Calu3 (cell line): ENCODE measurements at places on chromosomes 7 and 10.

GRCh38 chr7:28246921-28247461 is 66.4 kb upstream of the JAZF1 start:
- DNase-seq, result no peak

- peak; percentile 12 for DNase-seq
Observed at GRCh38 chr7:127447326-127447945, 54.9 kb upstream of the ZNF800 start.

DNA sequence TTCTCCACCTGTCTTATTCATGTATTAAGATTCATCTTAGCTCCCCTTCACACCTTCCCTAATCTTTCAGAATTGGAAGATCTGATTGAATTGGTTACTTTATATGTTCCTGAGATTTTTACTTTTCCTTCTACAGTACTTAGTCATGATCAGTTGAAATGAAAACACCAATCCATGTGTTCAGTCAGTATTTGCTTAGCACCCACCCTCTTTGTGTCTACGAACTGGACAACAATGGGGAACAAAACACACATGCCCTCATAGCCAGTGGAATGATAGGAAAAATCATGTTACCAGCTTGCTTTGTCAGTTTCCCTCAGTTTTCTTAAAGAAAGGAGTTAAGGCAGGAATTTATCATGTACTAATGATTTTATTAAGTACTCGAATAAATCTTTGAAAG is 2.0 kb downstream of the MASTL start:
- DNase-seq, result no peak

GRCh38 chr10:110504111-110504735 is 6.5 kb downstream of the DUSP5 start:
- no peak for DNase-seq

GRCh38 chr7:39399986-39400385 is 166.2 kb upstream of the YAE1 start:
- no peak for DNase-seq

DNA sequence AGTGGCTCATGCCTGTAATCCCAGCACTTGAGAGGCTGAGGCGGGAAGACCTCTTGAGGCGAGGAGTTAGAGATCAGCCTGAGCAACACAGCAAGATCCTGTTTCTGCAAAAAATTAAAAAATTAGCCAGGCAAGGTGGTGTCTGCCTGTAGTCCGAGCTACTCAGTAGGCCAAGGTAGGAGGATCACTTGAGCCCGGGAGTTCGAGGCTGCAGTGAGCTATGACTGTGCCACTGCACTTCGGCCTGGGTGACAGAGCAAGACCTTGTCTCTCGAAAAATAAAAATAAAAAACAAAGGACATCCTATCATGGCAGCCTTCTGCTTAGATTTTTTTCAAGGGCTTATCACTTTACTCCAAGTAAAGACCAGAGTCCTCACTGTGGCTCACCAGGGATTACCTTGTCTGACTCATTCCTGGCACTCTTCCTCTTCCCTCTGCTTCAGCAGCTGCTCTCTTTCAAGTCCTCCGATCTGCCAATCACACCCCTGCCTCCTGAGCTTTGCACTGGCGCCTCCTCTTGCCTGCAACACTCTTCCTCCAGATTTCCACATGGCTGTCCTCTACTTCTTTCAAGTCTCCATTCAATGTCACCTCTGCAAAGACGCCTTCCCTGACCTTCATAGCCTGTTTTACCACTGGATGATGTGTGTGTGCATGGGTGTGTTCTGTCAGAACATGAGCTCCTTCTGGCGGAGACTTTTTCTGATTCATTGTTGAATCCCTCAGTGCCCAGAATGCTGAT is 7.7 kb downstream of the PRTFDC1 start:
- DNase-seq, result peak; percentile 57

DNA sequence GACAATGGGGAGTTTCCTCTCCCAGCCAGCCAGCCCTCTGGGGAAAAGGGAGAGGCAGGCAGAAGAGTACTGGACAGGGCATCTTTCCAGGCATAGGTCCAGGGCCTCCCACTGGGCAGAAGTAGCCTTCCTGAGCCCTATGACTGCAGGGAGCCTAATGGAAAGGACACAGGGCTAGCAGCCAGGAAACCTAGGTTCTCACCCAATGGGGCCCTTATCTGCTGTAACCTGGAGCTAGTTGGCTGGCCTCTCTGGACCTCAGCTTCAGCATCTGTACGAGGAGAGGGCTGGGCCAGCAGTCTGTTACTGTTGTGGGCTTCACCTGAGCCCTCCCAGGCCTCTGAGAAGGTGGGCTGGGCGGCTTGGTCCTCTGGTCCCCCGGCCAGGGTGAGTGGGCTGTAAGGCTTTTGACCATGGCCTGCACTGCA is 22.4 kb downstream of the LDB3 start:
- DNase-seq, result no peak

DNA sequence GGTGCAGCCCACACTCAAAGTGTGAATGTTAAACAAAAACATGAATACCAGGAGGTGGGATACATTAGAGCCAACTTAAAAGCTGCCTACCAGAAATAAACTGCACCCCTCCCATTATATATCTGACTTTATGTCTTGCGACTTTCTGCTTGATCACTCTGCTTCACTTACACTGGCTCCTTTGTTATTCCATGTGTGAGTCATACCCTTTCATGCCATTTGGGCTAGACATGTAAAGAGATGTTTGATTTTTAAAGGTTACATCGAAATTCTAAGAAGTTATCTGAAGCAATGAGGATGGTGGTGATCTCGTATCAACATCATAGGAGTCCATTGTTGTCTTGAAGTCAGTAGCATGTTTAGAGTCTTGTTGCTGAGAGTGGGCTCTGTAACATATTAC is 31.6 kb upstream of the ETV1 start:
- peak; percentile 37 for DNase-seq

- no peak for DNase-seq
Observed at GRCh38 chr7:40720416-40720815, 585.6 kb downstream of the SUGCT start.

DNA sequence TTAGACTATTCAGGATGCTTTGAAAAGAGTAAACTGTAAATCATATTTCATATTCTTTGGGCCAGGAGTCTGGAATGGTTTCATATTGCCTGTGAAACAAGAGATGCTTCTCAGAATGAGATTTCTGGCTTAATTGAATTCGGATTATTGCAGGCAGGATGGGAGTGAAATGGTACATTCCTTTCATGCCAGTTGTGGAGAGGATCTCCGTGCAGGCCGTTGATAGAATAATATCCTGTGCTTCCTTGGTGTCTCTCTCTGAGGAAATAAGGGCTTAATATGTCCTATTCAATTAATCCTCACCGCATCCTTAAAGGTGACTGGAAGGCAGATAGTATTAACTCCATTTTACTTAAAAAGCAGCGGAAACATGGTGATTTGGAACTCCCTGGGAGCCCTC is 56.6 kb downstream of the CUX1 start:
- no peak for DNase-seq

GRCh38 chr7:142827951-142828500 is 26.9 kb upstream of the EPHB6 start:
- no peak for DNase-seq

- no peak for DNase-seq
Observed at GRCh38 chr10:72309290-72310240, 35.8 kb downstream of the DDIT4 start.

DNA sequence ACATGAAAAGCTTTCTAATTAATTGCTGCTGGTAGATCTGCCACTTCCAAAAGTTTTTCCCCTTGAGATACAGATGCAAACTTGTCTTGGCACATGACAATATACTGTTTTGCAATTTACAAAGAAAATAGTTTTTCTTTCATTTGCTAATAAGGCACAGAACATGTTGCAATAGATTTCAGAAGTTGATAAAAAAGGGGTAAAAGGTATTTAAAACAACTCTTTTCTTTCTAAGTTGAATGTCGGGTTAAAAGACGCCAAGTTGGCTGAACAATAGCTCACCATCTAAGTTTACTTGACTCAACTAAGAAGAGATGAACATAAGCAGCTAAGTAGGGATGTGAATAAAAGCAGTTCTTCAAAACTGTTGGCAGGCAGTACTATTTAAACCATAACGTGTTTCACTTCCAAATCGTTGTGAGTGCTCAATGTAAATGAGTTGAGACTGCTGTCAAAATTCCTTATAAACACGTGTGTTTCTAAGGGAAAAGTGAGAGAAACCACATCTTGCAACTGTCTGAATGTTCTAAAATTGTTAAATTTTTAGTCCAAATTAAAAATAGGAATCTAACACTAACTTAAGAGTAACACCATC is 14.5 kb upstream of the THSD7A start:
- no peak for DNase-seq

GRCh38 chr7:157621131-157621681 is 284.4 kb downstream of the DNAJB6 start:
- no peak for DNase-seq

DNA sequence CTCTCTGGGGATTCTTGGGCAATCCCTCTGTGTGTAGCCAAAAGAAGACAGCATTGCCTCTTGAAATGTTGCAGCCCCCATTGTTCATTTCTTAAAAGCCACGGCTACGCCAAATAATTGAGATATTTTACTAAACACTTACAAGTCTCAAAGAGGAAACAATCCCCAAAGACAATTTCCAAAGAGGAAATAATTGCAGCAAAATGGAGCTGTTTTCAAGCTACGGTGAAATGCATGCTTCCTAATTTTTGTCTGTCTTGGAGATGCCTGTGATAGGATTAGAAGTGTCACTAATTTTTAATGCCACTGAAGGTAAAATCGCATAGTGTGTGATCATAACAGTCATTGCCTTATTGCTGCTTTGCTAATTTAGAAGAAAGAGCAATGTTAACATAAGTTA is 72.9 kb upstream of the NAMPT start:
- DNase-seq, result no peak

DNA sequence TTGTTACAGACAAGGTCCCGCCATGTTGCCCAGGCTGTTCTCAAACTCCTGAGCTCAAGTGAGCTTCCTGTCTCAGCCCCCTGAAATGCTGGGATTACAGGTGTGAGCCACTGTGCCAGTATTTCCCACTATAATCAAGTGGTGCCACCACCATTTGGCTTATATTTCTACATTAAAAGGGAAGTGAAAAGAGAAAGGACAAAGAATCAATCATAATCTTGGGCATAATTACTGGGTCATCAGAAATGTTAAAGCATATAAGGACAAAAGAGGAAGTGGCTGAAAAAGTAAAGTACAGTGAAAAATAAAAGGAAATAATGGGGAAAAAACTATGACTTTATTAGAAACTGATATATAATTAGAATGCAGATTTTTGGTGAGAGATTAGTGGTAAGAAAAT is 25.7 kb upstream of the ENTPD1 start:
- no peak for DNase-seq

DNA sequence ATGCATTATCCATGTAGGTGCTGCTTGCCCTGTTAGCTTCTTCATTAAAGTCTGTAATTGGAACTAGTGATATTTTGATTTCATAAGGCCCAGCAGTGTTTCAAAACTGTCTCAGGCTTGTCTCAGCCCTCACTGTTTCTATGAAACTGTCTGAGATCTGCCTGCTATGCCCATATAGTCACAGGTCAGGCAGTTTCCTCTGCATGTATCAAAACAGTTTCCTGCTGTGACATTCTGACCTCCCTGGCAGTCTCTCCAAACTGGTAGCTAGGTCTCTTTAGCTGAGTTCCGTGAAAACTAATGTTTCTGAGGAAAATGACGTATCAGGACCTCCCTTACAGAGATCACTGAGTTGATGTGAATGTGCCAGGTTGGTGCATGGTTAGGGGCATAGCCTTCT is 18.9 kb upstream of the SEMA3D start:
- DNase-seq, result no peak

GRCh38 chr10:85124603-85125051 is 796.2 kb downstream of the CCSER2 start:
- no peak for DNase-seq

DNA sequence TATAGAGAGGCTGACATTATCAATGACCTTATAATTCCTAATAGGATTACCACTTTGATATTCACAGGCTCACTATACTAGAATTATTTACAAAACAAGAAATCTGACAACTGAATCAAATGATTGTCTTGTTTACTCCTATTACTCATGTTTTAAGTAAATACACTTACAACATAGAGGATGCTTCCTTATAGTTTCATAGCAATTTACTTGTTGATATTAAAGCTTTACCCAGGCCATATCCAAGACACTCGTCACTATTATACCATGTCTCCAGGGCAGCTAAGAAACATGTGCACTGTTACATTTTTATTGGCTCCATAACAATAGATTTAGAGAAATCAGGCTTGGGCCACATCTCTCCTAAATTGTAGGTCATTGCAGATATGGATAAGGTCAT is 276.9 kb downstream of the HGF start:
- DNase-seq, result no peak
